ENCODE measurements at places on chromosomes 7 and 10. TPM values are rescaled to one million over a fixed set of nuclear protein-coding genes. Genes with fewer than 3 reads are reported as not detected.

The CH25H gene
- total RNA-seq: 3.2 TPM

The TMEM140 gene
- total RNA-seq: 31.3 TPM

The CLEC5A gene
- total RNA-seq: 2.9 TPM

The LIPA gene
- 84.5 TPM for total RNA-seq

The LDB1 gene
- total RNA-seq: 56.1 TPM

The GNAI1 gene
- total RNA-seq: 105 TPM

The BICC1 gene
- 136 TPM for total RNA-seq

The CAMK1D gene
- 13.7 TPM for total RNA-seq

DNA sequence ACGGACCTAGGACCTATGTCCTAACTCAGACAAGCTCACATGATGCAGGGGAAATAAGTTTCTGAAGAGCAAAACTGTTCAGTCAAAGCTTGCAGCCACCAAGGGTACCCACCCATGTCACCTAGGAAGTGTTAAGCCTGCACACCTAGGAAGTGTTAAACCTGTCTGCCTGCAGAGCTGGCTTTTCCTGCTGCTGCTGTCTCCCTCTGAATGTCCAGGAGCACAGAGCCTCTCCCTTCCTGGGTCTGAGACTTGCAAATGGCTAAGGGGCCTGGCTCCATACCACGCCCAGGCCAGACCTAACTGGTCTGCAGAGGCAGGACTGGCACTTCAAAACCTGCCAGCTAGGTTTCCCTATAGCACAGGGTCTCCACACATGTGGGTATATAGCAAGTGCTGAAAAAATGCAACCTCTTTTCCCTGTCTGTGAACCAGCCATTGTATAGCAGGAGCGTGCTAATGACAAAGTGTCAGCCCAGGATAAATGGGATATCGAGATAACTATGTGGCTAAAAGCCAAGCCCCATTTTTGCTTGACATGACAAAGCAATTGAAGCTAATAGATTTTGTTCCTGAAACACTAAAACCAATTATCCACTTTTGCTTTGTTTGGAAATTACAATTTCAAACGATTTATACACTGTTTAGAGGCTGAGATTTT, 1.5 kb downstream of the GDF2 start:
- no peak overlapping the region for H3K4me3 ChIP-seq
- H3K4me1 ChIP-seq: no peaks in the 10 kb centered on the region
- no peak overlapping the region for H3K27ac ChIP-seq
- DNase-seq: no peak
- no peaks in the 10 kb centered on the region for H3K36me3 ChIP-seq

DNA sequence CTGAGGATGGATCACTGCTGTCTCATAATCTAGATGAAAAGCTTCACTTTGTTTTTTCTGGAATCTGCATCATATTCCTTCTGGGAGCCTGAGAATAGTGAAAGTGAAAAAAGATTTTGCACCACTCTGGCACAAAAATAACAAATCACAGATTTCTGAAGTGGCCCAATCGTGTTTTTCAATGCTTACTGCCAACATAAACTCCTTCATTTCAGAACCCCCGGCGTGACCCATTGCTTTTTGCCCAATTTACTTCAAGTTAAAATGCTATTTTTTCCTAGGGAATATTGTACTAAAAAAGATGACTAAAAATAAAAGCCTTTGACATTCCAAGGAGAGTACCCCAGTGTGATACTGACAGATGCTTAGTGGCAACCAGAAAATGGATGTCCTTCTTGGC, 53.7 kb upstream of the ANK3 start:
- H3K4me3 ChIP-seq: no peak overlapping the region
- no peaks in the 10 kb centered on the region for H3K27me3 ChIP-seq
- no peak overlapping the region for H3K27ac ChIP-seq
- H3K4me1 ChIP-seq: peaks cover 21% of the 10 kb centered on the region
- DNase-seq: no peak
- H3K36me3 ChIP-seq: no peaks in the 10 kb centered on the region

- H3K36me3 ChIP-seq: no peaks in the 10 kb centered on the region
- H3K4me1 ChIP-seq: no peaks in the 10 kb centered on the region
- no peaks in the 10 kb centered on the region for H3K27me3 ChIP-seq
These were observed 592.5 kb downstream of the ARL4A start for GRCh38 chr7:13279854-13280435.

- no peak overlapping the region for H3K4me3 ChIP-seq
- H3K27me3 ChIP-seq: no peaks in the 10 kb centered on the region
- DNase-seq: peak; percentile 12
- H3K4me1 ChIP-seq: peaks cover 11% of the 10 kb centered on the region
- H3K36me3 ChIP-seq: no peaks in the 10 kb centered on the region
These were observed 30.7 kb downstream of the PRF1 start for GRCh38 chr10:70571636-70572439.

DNA sequence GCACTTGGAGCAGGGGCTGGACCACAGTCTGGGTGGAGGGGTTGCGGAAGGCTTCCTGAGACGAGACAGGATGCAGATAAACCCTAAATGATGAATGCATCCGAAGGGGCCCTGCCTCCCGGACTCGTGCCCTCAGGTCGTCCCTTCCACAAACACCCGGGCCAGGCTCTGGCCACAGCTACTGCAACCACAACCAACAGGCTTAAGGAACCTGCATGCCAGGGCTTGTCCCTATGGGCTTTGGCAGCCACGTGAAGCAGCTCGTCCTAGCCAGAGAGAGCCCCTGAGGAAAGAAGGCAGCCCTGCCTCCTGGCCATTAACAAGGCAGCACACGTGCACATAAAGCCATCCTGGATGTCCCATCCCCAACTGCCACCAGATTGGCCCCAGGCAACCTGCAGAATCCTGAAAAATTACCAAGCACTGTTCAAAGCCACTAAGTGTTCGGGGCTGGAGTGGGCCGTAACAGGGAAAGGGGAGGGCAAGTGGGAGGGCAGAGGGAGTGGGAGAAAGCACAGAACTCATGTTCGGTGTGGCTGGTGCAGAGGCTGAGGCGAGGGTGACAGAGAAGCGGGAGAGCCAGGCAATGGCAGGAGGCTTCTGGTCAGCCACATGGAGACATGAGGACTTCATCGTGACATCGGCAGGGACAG, 62.7 kb downstream of the MAD1L1 start:
- no peaks in the 10 kb centered on the region for H3K36me3 ChIP-seq
- no peak overlapping the region for H3K4me3 ChIP-seq
- H3K27ac ChIP-seq: peak overlapping the region; percentile 66

- no peak overlapping the region for H3K27ac ChIP-seq
- peaks cover 13% of the 10 kb centered on the region for H3K36me3 ChIP-seq
- H3K4me3 ChIP-seq: no peak overlapping the region
- peaks cover 46% of the 10 kb centered on the region for H3K4me1 ChIP-seq
These were observed 205.8 kb upstream of the FRMD4A start for GRCh38 chr10:14536241-14537213.

DNA sequence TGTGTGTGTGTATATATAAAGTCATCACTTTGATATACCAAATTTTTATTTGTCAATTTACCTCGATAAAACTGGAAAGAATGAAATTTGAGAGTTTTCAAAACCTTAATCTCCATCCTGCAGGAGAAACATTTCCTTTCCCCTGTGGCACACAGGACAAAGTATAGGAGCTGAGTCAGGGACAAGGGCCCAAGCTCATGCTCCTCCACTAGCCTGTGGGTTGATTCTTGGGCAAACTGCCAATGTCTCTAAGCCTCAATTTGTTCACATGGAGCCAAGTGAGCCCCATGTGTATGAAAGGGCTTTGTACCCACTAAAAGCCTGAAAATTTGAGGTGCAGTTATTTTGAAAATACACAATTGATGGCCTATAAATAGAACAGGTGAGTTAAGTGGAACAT, 60.3 kb upstream of the IL6 start:
- no peak overlapping the region for H3K27ac ChIP-seq
- no peak for DNase-seq
- no peaks in the 10 kb centered on the region for H3K27me3 ChIP-seq

GRCh38 chr7:114936471-114936870, 14.6 kb downstream of the MDFIC start:
- no peak overlapping the region for H3K4me3 ChIP-seq
- no peaks in the 10 kb centered on the region for H3K36me3 ChIP-seq
- no peaks in the 10 kb centered on the region for H3K4me1 ChIP-seq
- no peaks in the 10 kb centered on the region for H3K27me3 ChIP-seq

DNA sequence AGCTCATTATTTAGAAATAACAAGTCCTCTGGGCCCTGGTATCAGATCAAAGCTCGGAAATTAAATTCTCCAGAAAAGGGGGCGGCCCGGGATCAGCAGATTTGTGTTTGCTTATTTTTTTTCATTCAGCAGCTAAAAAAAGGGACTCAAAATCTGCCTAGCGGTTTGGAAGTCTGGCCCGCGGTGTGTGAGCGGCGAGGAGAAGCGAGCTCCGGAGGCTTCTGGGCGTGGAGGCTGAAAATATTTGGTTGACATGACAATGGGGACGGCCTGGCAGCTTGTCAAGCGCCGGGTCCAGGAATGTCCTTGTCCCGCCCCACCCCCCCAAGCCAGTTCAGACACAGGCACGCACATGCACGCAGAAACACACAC, 43.4 kb downstream of the FOXL3 start:
- no peak overlapping the region for H3K4me3 ChIP-seq
- no peaks in the 10 kb centered on the region for H3K36me3 ChIP-seq
- H3K4me1 ChIP-seq: no peaks in the 10 kb centered on the region

DNA sequence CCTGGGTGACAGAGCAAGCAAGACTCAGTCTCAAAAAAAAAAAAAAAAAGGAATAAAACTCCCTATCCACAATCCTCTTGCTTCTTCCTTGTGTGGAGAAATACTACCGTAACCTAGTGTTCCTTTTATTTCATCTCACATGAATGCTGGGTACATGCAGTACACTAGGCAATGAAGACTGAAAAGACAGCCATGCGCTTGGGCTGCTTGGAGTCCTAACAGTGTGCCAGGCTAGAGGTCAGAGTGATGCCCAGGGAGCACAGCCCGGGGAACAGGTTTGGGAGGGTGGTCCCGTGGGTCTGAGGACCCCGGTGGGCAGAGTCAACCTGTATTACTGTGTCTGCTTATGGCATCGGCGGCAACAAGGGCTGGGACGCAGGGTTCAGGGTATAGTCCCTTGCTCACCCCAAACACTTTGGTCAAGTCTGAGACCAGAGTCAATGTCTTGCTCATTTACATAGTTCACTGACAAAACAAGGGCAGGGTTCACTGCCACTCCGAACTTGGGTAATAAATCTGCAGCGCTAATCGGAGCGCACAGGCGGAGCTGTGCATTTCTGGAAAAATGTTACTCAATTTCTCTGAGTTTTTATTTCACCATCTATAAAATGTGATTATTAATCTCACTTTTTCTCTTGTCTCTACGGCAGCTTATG, 118.0 kb downstream of the CLEC2L start:
- DNase-seq: no peak
- H3K27ac ChIP-seq: peak overlapping the region; percentile 37
- no peak overlapping the region for H3K4me3 ChIP-seq
- peaks cover 14% of the 10 kb centered on the region for H3K4me1 ChIP-seq
- no peaks in the 10 kb centered on the region for H3K36me3 ChIP-seq
